Sigmoid colon (tissue), 7 donors: ENCODE measurements at places on chromosomes 12 and 14. TPM values are rescaled to one million over a fixed set of nuclear protein-coding genes. Genes with fewer than 3 reads are reported as not detected.

The AGAP2 gene
- total RNA-seq: 0.82 TPM

The KLRC3 gene
- not detected for total RNA-seq

- H3K4me3 ChIP-seq: no peak overlapping the region
- H3K27me3 ChIP-seq: no peaks in the 10 kb centered on the region
- no peaks in the 10 kb centered on the region for H3K36me3 ChIP-seq
- DNase-seq: no peak
Measured at GRCh38 chr12:65204886-65205525, 35.6 kb downstream of the LEMD3 start.

The KRT81 gene
- 0.14 TPM for total RNA-seq

GRCh38 chr14:101114726-101115515 is 211.4 kb upstream of the RTL1 start:
- H3K36me3 ChIP-seq: no peaks in the 10 kb centered on the region
- no peaks in the 10 kb centered on the region for H3K27me3 ChIP-seq
- peak; percentile 44 for DNase-seq

DNA sequence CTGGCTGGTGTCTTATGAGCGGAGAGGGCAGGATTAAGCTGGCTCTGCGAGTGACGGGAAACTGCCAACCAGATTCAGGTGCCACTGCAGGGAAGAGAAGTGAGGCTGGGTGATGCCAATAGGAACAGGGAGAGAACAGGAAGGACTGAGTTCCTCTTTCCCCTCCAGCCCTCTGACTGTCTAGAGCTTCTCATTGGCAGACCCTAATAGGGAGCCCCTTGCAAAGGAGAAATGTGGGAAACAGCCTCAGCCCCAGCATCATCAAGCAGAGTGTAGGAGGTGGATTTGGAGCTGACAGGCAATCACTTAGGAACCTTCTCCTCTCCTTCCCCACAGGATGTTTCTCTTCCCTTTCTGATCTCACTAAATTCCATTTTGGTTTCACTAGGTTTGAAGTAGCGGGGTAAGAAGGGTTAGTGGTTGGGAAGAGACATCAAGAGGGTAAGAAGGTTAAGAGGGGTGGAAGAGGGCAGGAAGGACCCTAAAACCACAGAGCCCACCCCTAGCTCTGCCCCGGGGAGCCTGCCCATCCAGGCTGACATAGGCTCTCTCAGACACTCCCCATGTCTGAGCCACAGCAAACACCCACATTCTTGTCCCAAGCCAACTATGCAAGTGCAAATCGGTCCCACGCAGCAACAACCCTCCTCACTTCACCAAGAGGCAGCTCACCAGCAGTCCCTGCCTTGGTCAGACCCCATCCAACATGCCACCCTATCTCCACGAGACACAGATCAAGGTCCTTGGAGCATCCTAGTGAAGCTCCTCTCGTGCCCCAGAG is 111.1 kb downstream of the STAB2 start:
- H3K4me3 ChIP-seq: no peak overlapping the region
- H3K36me3 ChIP-seq: no peaks in the 10 kb centered on the region
- H3K27ac ChIP-seq: no peak overlapping the region
- H3K27me3 ChIP-seq: no peaks in the 10 kb centered on the region
- H3K4me1 ChIP-seq: no peaks in the 10 kb centered on the region

The PAH gene
- total RNA-seq: not detected

DNA sequence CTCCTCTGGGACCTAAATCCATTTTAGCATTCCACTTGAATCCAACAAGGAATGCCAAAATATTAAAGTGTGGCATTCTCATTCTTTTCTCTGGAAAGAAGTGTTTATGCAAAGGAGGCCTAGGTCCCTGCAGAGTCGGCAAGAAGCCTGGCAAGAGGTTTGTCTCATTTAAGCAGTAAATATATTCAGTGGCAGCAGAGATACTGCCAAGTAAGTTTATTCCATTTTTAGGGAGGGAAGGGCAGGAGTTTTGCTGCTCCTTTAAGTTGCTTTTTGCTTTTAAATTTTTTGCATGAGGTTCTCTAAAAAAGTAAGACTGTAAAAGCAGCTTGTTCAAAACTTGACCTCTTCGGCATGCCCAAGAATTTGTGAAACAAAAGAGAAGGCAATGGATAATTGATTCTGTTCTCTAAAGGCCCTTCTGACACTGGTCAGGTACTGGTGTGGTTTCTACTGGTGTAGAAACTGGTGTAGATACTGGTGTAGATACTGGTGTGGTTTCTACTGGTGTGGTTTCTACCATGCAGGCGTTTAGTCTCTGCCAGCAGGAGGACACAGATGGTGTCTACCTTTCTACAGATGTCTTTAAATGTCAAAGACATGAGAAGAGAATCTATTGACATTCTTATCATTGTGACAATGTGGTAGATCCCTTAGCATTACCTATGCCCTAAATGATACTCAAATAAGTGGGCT is 107.3 kb downstream of the SAMD4A start:
- H3K27me3 ChIP-seq: no peaks in the 10 kb centered on the region
- no peaks in the 10 kb centered on the region for H3K36me3 ChIP-seq
- peaks cover 90% of the 10 kb centered on the region for H3K4me1 ChIP-seq
- peak overlapping the region; percentile 95 for H3K27ac ChIP-seq
- no peak for DNase-seq

DNA sequence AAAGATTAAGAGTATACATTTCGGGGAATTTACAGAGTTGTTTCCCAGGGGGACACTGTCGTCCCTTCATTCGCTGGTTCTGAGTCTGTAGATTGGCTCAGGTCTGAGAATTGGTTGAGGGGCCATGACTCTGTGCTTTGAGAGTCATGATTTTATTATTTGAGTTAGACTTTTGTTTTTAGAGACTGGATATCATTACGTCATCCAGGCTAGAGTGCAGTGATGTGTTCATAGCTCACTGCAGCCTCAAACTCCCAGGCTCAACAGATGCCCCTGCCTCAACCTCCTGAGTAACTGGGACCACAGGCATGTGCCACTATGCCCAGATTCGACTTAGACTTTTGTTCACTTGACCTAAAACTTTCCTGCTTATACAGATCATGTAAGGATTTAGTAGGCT is 112.3 kb upstream of the C14orf180 start:
- no peak overlapping the region for H3K27ac ChIP-seq
- H3K4me1 ChIP-seq: peaks cover under 1% of the 10 kb centered on the region
- H3K36me3 ChIP-seq: no peaks in the 10 kb centered on the region
- no peak overlapping the region for H3K4me3 ChIP-seq
- peaks cover 20% of the 10 kb centered on the region for H3K27me3 ChIP-seq
